ENCODE measurements at places on chromosomes 7 and 10.

DNA sequence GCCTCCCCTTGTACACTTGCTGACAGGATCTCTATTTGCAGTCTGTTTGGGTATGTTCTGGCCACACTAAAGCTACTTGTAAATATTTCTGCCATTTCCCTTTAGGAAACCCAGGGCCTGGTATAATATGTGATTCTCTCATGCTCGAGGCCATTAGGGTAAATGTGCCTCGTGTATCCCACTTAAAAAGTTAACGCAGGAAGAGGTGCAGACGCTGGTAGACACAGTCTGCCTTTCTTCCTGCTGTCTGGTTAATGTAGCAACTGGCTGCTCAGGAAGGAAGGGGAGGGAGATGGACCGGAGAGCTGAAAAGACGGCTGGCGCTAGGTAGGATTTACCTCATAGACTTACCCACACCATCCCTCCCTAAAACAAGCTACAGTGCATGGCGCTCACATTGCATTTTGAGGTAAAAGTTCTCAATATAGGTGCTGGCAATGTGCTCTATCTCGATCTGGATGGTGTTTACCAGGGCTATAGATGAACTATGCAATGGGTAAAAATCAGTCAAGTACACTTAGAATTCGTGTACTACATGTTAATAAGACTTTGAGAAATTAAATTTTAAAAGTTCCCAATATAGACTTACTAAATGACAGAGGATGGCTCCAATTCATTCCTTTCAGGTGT lies 125.9 kb downstream of the JAZF1 start:
- H3K27ac ChIP-seq, result peak overlapping the region; percentile 21
- H3K4me3 ChIP-seq, result no peak overlapping the region
- no peaks in the 10 kb centered on the region for H3K36me3 ChIP-seq
- no peaks in the 10 kb centered on the region for H3K27me3 ChIP-seq
- DNase-seq, result peak; percentile 64

GRCh38 chr7:18873734-18874336 lies 243.6 kb downstream of the TWIST1 start:
- peak; percentile 65 for DNase-seq
- no peak overlapping the region for H3K4me3 ChIP-seq
- H3K36me3 ChIP-seq, result no peaks in the 10 kb centered on the region
- no peak overlapping the region for H3K27ac ChIP-seq
- no peaks in the 10 kb centered on the region for H3K4me1 ChIP-seq

- no peak overlapping the region for H3K27ac ChIP-seq
- H3K4me3 ChIP-seq, result no peak overlapping the region
- peak; percentile 49 for DNase-seq
These were observed 314.1 kb downstream of the WDR11 start for GRCh38 chr10:121165276-121165675.

DNA sequence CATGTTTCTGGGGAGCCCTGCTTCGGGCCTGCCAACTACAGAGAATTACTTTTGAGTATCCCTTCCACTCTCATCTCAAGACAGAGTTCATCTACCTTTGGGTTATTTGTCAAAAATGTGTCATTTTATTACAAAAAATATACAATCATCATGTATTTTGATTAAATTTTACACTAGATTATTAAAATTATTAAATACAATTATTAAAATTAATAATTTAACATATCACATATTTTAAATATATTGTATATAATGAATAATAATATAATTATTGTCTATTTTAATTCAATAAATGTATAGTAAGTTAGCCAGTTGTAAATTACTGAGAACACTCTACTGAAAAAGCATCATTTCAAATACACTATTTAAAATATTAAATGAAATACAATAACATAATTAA lies 50.9 kb downstream of the FIGNL1 start:
- H3K27ac ChIP-seq, result no peak overlapping the region
- DNase-seq, result no peak
- no peaks in the 10 kb centered on the region for H3K4me1 ChIP-seq
- H3K4me3 ChIP-seq, result no peak overlapping the region
- no peaks in the 10 kb centered on the region for H3K27me3 ChIP-seq
- H3K36me3 ChIP-seq, result no peaks in the 10 kb centered on the region

GRCh38 chr10:27065084-27065483 lies 35.2 kb downstream of the ANKRD26 start:
- no peaks in the 10 kb centered on the region for H3K27me3 ChIP-seq
- H3K4me3 ChIP-seq, result no peak overlapping the region
- H3K4me1 ChIP-seq, result no peaks in the 10 kb centered on the region

DNA sequence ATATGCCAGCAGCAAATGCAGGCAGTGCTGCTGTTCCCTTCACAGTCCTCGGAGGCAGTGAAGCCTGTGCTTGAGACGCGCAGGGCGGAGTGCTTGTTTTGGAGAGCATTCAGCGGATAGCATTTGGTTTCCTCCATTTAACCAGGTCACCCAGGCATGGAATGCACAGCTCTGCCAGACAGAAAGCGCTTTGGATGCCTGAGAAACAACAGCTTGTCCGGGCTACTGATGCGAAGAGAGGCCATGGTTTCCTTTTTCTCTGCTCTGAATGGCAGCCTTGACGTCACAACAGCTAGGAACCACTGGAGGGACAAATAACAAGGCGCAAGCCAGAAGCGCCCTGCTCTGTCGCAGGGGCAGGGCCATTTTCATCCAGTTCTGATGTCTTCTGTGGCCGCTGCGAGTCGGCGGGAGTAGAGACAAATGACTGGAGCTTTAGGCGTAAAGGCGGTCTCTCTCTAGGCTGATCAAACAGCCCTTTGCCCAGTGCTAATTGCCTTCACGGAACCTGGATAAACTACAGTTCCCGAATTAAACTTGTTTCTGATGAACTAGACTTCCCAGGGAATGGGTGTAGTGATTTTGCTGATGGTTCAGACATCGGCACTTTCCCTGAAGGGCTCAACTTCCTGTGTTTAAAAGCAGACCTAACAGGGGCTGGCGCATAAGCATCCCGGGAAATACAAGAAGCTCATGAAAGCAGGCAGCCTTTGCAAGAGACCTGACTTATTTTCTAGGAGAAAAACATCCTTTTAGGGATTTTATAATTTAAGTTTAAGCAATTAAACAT lies 187.6 kb upstream of the KLF14 start:
- DNase-seq, result no peak
- H3K4me3 ChIP-seq, result no peak overlapping the region
- no peak overlapping the region for H3K27ac ChIP-seq
- no peaks in the 10 kb centered on the region for H3K4me1 ChIP-seq

GRCh38 chr10:101897633-101898032 lies 54.0 kb upstream of the KCNIP2 start:
- no peaks in the 10 kb centered on the region for H3K27me3 ChIP-seq
- no peak for DNase-seq
- H3K36me3 ChIP-seq, result no peaks in the 10 kb centered on the region
- H3K4me1 ChIP-seq, result peaks cover 7% of the 10 kb centered on the region
- no peak overlapping the region for H3K4me3 ChIP-seq

DNA sequence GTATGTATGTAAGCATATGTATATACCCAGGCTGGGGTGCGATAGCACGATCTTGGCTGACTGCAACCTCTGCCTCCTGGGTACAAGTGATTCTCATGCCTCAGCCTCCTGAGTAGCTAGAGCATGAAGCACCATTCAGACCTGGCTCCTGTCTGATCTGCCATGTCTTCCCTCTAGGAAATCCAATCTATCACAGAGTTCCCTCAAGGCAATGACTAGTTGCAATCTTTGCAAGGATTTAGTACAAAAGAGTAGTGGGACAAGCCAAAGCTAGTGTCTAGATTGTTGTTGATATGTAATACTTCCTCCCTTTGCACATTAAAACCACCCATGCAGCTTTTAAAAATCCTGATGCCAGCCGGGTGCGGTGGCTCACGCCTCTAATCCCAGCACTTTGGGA lies 60.5 kb upstream of the PRKAR2B start:
- H3K27me3 ChIP-seq, result no peaks in the 10 kb centered on the region
- no peak for DNase-seq
- H3K36me3 ChIP-seq, result no peaks in the 10 kb centered on the region
- H3K4me3 ChIP-seq, result no peak overlapping the region
- peaks cover 3% of the 10 kb centered on the region for H3K4me1 ChIP-seq
- H3K27ac ChIP-seq, result no peak overlapping the region

DNA sequence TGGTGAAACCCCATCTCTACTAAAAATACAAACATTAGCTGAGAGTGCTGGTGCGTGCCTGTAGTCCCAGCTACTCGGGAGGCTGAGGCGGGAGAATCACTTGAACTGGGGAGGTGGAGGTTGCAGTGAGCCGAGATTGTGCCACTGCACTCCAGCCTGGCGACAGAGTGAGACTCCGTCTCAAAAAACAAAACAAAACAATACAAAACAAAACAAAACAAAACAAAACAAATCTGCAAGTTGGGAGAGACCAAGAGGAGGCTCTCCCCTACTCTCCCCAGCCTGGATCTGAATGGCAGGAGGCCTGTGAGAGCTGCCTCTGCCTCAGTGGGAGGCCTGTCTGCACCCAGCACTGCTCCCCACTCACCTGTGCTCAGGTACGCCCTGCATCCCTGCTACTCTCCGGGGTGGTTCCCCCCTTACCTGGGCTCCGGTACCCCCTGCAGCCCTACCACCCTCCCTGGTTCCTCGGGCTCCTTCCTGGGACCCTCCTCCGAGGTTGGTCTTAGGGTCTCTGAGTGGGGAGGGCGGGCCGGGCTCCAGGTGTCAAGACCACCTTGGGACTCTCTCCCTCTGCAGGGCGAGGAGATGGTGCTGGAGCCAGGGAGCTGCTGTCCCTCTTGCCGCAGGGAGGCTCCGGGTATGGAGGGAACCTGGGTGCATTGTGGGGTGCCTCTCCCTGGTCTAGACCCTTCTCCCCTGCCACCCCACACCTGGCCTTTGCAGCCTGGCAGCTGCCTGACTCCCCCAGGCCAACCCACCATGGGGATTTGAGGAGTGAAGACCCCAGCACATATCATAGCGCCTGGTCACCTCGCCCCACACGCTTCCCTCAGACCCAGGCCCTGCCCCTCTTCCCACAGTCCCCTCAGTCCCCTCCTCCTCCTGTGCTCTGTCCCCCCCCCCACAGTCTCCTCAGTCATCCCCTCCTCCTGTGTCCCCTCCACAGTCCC lies 9.5 kb upstream of the ZNF862 start:
- no peak overlapping the region for H3K4me3 ChIP-seq
- H3K4me1 ChIP-seq, result no peaks in the 10 kb centered on the region
- H3K27me3 ChIP-seq, result no peaks in the 10 kb centered on the region
- no peak for DNase-seq

DNA sequence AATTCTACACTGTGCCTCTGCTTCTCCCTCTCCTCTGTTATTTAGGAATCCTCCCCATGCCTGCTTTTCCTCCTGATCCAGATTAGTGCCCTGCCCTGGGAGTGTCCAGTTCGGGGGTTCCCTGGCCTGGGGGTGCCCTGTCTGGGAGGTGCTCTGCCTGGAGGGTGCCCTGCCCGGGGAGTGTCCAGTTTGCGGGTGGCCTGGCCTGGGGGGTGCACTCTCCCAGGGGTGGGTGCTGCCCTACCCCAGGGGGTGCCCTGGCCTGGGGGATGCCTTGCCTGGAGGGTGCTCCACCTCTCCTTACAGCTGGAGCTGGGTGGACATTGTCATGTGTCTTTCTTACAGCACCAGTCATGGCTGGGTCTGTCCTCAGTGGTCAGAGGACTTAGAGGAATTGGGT lies 20.2 kb downstream of the RAMP3 start:
- H3K27ac ChIP-seq, result no peak overlapping the region
- no peak for DNase-seq
- H3K4me3 ChIP-seq, result no peak overlapping the region
- no peaks in the 10 kb centered on the region for H3K27me3 ChIP-seq

DNA sequence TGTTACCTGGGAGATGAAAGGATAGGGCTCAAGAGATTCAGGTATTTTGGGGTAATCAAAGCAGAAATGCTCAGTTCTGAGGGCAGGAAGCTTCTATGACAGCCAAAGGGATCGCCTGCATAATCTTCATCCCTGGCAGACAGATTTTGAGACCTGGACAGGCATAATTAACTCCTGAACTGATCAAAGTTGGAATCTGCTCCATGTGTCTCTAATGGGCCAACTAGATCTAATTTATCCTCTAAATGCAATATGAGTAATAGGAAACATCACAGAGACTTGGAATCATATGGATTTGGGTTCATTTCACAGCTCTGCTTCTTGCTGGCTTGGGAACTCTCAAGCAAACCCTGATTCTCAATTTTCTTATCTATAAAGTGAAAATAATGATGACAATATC lies 41.2 kb upstream of the EPHB6 start:
- H3K36me3 ChIP-seq, result no peaks in the 10 kb centered on the region
- H3K4me3 ChIP-seq, result no peak overlapping the region
- no peak for DNase-seq
- no peaks in the 10 kb centered on the region for H3K27me3 ChIP-seq
- H3K4me1 ChIP-seq, result peaks cover 8% of the 10 kb centered on the region
- H3K27ac ChIP-seq, result peak overlapping the region; percentile 38

DNA sequence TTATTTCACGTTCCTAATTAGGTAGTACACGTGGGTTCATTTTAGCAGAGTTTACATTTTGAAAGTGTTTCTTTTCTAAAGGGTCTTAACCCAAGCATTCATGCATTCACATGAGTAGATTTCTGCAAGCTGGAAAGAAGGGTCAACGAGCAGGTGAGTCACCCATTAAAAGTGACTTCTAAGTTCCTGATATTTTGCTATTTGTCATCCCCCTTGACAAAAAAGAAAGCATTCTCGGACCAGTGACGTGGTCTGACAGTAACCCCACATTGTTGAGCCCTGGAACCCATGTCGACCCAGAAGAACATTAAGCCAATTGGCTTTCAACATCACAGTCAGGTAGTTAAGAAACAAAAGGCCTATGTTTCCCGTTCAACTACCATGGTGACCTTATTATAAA lies 49.6 kb downstream of the ABCB5 start:
- no peaks in the 10 kb centered on the region for H3K27me3 ChIP-seq
- no peak overlapping the region for H3K27ac ChIP-seq
- H3K4me1 ChIP-seq, result no peaks in the 10 kb centered on the region
- H3K36me3 ChIP-seq, result no peaks in the 10 kb centered on the region

DNA sequence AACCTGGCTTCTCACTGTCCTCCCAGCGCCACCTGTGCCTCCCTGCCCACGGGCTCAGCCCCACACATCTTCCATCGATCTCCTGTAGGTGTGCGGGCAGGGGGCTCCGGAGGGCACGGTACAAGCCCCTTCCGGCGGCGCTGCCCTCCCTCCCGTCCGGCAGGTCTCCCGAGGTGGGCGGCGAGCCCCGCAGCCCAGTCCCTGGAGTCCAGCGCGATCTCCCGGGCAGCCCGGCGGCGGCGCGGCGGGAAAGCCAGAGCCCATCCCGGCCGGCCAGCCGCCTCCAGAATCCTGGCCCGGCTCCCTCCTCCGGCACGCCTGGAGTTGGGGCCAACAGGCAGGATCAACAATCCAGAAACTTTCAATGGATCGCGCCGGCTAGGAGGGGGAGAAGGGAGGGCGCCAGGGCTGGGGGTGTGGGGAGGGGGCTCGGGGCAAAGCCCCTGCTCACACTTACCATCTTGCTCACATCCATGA lies 100.1 kb downstream of the HIP1 start:
- H3K36me3 ChIP-seq, result no peaks in the 10 kb centered on the region
- H3K4me3 ChIP-seq, result peak overlapping the region; percentile 94
- peak; percentile 78 for DNase-seq
- H3K27ac ChIP-seq, result peak overlapping the region; percentile 98
- no peaks in the 10 kb centered on the region for H3K27me3 ChIP-seq

- H3K27ac ChIP-seq, result no peak overlapping the region
- no peak overlapping the region for H3K4me3 ChIP-seq
- DNase-seq, result no peak
- H3K36me3 ChIP-seq, result no peaks in the 10 kb centered on the region
- peaks cover 3% of the 10 kb centered on the region for H3K4me1 ChIP-seq
These were observed 3.6 kb upstream of the TMEM72 start for GRCh38 chr10:44907556-44907955.
